Stimulated activated CD8-positive, alpha-beta memory T cell treated with anti-CD3 and anti-CD28 coated beads, Interleukin-7, amount 100 ng/mL, for 1 hour (primary cell): ENCODE measurements at places on chromosomes 6 and 20.

- no peak for DNase-seq
These were observed 210.3 kb downstream of the BCKDHB start for GRCh38 chr6:80316686-80317231.

DNA sequence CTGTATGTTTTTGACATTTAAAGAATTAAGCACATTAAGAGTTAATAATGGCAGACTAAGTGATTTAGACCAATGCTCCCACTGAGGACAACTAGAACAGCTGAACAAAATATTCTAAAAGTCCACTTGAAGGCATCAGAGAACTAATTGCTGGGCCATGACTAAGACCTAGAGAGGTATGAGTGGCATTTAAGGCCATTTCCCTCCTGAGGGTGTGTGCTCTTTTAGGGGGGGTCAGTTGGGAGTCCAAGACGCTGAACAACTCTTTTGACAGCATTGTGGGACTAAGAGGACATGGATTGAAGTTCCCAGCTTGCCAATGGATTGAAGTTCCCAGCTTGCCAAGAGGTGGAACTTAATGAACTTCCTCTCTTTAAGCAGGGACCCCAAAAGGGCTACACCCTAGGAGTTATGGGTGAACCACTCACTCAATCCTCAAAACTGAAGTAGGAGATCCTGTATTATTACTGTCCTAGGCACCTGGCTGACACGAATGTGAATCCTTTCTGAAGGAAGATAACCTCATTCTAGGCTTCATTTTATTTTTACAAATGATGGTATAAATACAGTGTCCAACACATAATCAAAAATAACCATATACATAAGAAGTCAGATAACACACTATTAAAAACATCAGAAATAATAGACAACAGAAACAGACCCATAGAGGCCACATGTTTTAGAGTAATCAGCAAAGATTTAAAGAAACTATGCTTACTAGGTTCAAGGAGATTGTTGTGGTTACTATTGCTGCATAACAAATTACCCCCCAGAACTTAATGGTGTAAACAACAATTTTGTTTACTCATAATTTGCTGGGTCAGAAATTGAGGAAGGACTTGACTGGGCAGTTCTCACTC is 175.1 kb downstream of the VEGFA start:
- no peak for DNase-seq

DNA sequence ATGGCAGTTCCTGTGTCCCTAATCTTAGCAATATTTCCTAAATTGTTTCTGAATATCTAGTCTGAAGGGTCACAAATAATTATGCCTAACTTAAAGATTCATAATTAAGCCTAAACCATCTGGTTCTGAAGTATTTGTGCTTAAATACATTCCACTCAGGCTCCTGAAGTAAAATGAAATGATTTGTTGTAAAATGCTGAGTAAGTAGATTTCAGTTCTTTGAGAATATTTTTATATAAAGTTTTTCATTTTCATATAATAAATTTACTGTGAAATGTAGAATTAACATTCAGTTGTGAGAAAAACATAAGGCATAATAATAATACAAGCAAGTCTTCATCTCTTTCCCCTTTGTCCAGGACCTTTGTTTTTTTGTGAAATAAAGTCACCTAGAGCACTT is 330.6 kb upstream of the IMPG1 start:
- DNase-seq, result no peak

DNA sequence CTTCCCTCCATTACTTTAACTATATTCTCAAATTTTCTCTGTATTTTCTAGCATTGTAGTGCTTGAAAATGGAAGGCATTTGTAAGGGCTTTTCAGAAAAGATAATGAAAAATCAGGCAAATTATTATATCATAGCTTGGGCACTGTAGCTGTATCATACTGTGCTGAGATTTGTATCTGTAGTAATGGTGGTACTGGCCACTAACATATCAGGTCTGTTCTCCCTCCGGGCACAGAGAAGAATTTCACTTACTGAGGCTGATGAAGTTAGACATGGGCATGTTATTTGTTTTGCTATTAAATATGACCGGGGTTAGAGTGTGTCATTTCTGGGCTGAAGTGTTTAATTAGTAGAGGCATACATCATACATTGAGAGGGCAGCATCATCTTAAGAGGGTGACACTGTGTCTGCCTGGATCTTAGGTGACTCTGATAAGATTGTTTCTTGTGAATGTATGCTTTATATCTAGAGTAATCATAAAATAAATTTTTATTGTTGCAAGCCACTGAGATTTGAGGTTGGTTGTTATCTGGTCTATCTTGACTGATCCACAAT is 1395.9 kb downstream of the EPHA7 start:
- DNase-seq, result no peak

- no peak for DNase-seq
These were observed 335.9 kb downstream of the BCKDHB start for GRCh38 chr6:80442366-80442765.
